ENCODE measurements at places on chromosomes 3 and 15.

DNA sequence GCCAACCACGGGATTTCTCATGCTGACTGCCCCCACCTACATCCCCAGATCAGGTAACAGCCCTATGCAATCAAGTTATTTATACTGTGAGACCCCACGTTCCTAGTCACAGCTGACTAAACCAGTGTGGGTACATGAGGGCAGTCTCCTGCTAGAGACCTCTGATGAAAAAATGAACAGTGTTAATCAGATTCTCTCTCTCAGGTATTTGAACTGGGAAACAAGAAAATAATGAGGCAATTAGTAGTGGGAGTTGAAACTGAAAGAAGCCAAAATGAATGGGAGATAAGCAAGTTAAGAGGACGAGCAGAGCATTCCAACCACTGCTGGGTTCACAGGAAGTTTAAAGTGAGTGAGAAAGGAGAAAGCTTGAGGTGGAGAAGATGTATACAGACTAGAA, 98.5 kb upstream of the MYO5C start:
- no peak for DNase-seq

DNA sequence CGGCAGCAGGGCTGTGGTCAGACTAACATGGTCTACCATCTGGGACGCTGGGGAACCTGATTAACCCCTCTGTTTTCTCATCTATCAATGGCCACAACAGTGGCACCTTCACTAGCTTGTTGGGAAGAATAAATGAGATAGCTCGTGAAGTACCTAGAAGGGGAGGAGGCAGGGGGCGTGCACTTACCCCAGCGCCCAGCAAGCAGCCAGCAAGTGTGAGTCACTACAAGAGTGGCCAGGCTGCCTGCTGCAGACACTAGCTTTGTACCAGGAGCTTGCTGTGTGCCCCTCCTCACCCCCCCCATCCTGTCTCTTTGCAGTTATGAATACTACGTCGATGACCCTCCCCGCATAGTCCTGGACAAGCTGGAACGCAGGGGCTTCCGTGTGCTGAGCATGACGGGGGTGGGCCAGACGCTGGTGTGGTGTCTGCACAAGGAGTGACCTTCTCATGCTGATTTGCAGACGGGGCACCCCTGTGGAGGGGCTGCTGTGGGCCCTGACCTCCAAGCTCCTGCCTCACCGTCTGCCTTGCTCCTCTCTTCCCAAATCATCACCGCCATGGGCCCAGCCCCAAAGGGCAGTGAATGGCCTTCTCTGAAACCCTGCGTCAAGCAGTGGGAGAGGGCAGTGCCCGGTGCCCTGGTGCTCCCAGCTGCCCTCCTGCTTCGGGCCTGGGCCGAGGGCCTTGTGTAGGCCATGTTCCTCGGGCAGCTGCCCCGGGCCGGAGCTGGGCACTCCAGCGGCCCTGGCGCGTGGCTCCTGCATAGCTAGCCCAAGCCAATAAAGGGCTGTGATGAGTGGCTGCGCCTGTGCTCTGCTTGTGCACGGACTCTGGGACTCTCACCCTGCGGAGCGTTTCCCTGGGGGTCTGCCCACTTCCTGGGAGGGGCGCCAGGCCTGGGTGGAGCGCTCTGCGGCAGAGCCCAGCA, 2.6 kb upstream of the C15orf62 start:
- DNase-seq: no peak

DNA sequence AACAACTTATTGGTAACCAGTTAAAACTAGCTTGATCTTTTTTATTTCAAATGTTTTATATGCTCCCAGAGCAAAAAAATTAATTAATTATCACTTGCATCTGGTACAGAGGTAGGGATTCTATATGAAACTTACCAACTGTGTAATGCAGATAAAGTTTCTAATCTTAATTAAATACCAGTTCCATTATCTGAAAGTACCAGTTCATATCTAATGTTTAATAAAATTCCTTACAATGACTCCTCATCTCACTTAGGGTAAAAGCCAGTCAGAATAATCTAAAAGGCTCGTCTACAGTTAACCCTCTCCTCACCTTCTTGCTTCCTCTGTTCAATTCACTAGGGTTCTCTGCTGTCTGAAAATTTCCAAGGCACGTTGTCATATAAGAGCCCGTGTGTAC, 384.8 kb downstream of the RBMS3 start:
- DNase-seq: no peak

DNA sequence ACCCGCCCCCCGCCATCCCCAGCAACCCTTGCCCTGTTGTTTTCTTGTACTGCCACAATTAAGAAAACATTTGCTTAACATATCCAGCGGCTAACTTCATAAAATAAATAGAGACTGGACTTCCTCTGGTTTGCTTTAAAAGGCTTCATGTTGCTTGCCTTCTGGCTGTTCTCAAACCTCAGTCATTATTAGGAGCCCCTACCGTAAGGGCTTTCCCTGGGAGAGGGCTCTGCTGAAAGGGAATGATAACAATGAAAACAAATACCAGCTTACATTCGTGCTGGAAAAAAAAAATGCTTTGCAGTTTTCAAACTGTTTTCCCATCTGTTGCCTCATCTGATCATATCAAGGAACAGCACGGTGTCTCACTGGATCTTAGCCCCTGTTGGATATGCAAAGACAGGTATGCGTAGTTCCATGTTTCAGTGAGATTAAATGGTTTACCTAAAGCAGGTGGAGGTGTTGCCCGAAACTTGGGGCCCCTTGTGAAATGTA, 77.2 kb upstream of the VGLL4 start:
- no peak for DNase-seq

- DNase-seq: no peak
These were observed 33.2 kb downstream of the TUBGCP4 start for GRCh38 chr15:43404130-43404529.

- DNase-seq: no peak
These were observed 141.7 kb downstream of the CACNA2D3 start for GRCh38 chr3:54264050-54264449.
